ENCODE measurements at places on chromosomes 12 and 14.

DNA sequence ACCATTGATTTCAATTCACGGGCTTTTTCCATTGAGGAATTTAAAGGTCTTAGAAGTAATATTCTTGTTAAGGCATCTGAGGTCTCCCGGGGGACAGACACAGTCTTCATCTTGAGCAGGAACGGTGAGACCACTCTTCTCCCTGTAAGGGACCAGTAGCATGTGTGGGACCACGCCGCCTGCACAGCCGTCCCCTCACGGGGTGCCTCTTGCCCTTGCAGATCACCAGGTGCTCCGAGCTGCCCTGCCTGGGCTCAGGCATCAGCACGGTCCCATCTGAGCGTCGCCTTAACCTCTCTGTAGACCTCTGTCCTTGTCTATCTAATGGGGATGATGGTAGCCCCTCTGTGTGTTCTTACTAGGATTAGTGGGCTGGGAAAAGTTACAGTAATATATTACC, 74.1 kb downstream of the PPP2R5C start:
- DNase-seq = no peak

DNA sequence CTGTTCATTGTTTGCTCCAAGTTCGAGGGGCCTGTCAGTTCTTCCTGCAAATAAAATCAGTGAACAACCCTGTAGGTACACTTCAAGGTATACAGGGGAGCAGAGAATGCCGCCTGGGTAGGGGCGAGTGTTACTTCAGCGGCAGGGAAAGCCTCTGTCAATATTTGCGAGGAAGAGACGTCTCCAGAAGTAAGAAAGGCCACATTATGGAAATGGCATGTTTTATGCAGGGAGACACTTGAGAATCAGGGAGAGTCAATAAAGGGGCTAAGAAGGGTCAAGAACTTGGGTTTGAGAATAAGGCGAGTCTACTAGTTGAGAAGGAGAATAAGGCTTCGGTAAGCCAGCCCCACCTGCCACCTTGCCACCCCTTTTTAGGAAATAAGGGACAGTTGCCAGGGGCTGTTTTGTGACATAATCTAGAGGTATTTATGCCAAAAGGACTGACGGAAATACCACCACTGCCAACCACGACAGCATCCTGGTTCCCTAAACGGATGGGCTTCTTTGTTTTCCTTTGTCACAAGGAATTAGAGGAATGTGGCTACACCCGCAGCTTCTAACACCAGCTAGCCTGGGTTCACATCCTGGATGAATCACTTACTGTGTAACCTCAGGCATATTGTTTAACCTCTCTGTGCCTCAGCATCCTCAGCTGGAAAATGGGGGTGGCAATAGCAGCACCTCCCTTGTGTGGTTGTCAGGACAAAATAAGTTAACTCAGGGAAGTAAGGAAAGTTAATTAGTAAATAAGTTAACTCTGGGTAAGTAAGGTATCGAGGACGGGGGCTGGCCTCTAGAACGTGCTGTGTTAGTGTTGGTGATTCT, 67.7 kb downstream of the EID3 start:
- no peak for DNase-seq

GRCh38 chr12:48787791-48788523, 932 bp downstream of the ADCY6 start:
- no peak for DNase-seq

GRCh38 chr14:23067847-23068788, 10.8 kb upstream of the CDH24 start:
- DNase-seq = no peak

GRCh38 chr14:51236314-51236713, 3.7 kb upstream of the TMX1 start:
- DNase-seq = no peak

DNA sequence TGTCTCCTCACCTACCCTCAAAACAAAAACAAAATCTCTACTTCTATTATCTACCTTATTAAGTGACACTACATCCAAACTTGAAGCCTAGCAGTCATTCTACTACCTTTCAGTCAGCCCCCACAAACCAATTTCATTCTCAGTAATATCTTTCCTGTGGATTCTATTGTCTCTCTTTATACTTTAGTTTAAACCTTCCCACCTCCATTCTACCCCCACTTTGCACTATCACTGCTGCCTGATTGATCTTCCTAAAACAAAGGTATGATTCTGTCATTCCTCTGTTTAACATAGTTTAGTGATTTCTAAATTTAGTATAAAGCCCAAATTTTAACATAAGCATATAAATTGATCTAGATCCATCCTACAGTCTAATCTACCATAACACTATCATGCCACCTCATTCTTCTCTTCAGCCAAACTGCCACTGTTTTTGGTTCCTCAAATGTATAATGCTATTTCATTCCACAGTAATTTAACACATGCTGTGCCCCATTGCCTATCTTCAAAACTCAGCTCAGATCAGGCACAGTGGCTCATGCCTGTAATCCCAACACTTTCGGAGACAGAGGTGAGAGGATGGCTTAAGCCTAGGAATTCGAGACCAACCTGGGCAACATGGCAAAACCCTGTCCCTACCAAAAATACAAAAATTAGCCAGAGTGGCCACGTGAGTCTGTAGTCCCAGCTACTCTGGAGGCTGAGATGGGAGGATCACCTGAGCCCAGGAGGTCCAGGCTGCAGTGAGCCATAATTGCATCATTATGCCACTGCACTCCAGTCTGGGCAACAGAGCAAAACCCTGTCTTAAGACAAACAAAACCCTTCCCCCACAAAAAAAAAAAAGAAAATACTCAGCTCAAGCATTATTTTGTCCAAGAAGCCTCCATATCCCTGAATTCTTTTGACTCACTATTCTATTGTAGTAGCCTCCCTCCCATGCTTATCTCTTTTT, 3.1 kb upstream of the STRN3 start:
- DNase-seq = no peak

- no peak for DNase-seq
Observed at GRCh38 chr12:32305163-32305562, 94.2 kb upstream of the FGD4 start.
